HS-5 (cell line): ENCODE measurements at places on chromosomes 16 and 17.

DNA sequence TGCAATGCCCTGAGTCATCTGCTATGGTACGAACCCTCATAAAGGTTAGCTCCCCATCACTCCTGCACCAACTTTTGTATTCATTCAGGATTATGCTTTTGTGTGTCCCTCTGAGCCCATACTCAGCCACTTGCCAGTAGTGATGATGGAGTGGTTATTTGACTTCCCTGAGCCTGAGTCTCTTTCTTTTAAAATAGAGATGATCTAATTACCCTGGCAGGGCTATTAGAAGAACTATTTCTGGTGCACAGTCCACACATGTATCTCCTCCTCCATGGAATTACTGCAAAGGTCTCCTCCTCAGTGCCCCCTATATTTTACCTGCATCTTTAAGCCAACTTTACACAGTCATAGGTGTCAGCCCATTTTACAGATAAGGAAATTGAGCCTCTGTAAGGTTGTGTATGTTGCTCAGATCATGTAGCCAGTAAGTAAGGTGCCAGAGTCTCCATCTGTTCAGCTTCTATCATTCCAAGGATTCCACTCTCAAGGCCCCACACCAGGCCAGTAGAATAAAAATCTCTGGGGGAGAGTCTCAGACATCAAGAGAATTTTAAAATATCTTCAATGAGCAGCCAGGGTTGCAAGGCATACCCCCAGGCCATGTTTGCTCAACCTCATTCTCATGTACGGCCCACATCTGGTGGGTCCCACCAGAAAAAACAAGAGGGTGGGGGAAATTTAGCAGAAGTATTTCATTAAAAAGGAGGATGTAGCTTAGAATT is 333.7 kb upstream of the HSBP1 start:
- DNase-seq = no peak

GRCh38 chr16:12186774-12187335 is 210.3 kb downstream of the SNX29 start:
- DNase-seq = no peak

DNA sequence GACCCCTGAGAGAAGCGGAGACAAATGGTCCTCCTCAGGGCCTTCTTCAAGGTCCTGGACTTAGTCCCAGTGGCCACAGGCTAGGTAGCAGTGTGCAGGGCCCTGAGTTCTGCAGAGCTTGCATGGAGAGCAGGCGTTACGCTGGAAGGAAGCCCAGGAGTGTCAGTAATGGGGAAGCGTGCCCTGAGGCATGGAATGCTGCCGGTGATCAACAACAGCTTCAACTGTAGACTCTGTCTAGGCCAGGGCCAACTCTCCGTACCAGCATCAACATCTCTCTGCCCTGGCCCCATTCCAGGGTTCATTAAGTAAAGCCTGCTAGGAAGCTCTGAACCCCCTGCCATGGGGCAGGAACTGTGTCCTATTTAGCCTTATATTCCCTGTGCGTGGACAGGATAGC is 568 bp upstream of the TNK1 start:
- DNase-seq = no peak

DNA sequence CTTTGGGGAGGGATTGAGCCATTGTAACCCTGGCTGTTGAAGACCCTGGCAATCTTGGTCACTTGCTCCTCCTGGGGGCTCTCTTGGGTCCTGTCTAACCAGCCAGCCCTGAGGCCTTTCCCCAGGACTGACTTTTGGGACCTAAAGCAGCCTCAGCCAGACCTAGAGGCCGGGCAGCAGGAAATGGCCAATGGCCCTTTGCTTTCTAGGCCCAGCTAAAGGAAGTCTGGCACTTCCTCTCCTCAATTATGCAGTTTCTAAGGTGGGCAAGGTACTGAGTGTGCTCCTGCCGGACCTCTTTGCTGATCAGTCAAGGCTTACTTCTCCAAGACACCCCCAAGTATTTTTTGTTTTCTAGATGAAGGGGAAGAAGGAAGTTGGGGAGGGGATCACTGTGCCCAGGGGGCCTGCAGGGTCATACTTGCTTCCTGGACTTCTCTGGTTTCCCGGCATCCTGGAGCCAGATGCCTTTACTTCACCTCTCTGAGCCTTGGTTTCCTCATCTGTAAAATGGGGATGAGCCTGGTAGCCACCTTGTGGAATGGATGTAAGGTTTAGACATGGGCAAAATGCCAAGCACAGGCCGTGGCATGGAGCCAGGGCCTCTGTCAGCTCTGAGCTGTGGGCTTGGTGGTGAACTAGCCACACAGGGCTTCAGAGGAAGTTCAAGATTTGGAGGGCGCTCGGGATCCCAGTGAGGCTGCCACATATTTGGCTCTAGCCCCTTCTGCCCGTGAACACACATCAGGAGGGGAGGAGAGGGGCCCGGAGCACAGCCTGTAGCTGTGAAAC is 8.6 kb downstream of the CX3CL1 start:
- no peak for DNase-seq

- no peak for DNase-seq
Observed at GRCh38 chr17:45296833-45297124, 20.0 kb downstream of the MAP3K14 start.
